ENCODE measurements at places on chromosomes 13 and 19. TPM values are rescaled to one million over a fixed set of nuclear protein-coding genes. Genes with fewer than 3 reads are reported as not detected.

Gene DLEU7
- polyA plus RNA-seq, result 1.4 TPM

DNA sequence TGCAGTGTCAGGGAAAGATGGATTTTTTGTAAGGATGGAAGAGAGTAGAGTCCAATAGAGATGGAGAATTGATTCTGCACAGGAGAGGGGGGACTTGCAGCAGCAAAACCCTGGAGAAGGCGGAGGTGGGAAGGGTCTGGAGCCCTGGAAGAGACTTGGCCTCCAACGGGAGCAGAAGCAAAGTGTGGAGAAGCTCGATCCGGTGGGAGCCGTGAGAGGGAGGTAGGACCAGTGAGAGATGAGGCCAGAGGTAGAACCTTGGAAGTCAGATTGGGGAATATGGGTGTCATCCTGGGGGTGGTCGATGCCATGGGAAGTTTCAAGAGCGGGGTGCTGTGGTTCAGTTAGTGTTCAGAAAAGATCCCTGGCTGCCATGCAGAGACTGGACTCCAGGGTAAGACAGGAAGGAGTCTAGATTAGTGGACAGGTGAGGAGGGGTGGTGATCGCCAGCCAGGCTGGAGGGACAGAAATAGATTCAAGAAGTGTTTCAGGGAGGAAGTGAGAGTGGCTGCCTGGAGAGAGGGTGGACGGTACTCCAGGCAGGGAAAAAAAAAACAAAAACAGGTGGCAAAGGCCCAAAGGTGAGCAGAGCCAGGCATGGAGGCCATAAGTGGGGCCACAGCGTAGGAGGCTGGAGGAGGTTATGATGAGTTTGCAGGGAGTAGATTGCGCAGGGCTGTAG is 2.6 kb downstream of the PPP5C start:
- no peak for DNase-seq

Gene PSG2
- polyA plus RNA-seq, result not detected

DNA sequence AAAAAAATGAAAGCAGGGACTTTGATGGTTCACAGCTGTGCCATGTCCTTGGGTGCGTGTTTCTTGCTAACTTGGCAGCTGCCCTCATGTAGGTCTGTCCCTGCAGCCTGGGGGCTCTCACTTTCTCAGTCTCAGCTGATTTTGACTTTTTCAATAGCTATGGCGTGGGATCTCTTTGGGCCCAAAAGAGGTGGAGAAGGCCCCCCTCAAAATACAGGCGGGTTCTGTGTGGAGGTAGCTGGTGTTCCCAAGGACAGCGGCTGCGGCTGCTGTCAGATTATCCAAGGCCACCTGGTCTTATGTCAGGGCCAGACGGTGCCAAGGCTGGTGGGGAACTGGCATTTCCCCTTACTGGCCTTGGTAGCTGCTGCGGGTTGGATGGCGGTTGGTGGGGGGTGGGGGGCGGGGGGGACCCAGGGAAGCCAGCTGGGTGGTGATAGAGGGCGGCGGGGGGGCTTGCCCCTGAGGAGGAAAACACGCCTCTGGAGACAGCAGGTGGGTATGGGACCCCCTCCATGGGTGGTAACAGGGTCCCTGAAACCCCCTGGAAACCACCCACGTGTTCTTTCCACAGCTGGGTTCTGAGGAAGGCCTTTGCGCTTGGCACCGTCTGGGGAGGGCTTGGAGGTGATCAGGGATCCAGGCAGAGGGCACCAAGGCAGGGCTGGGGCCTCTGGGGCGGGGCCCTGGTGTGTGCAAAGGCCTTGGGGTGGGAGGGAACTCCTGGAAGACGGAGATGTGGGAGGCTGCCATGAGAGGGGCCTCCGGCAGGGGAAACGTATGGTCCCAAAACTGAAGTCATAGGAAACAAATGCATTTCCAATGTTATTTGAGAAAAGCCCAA is 4.1 kb downstream of the TIMM13 start:
- no peak for DNase-seq

DNA sequence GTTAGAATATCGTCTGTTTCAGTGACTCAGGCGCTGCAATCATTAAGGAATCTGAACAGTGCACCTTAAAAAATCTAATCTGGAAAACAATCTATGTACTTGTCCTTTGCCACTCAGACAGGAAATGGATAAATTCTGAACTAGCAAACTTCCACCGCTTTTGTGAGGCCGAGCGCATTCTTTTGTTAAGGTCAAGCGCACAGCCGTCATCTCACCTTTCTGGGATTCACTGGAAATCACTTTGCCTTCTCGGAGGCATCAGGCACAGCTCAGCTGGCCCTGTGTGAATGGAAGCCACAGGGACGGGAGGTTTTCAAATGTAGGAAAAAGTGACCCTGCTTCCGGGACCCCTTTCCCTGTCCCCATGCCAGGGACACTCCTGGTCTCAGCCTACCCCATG is 28.2 kb upstream of the SPACA7 start:
- DNase-seq, result no peak

Gene LILRB4
- 1.3 TPM for polyA plus RNA-seq

GRCh38 chr13:113405481-113406300 is 41.8 kb upstream of the GRTP1 start:
- no peak for DNase-seq

Gene C2CD4C
- polyA plus RNA-seq, result 1.5 TPM

DNA sequence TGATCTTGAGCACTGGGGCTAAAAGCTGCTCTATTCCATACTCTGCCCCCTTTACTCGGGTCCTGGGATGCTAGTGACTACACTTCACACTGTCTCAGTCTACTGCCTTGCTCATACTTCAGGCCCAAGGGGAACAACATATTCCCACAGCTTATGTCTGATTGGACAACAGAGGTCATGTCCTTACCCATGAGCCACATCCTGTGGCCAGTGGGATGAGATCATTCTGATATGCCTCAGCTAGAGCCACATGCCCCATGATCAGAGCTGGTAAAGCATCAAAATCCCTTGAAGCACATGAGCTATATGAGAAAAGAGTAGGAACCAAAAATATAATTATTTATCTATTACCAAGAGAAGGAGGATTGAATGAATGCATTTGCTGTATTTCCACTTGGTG is 290.1 kb upstream of the TSHZ3 start:
- no peak for DNase-seq

Gene ZNF493
- 38.6 TPM for polyA plus RNA-seq

Gene TMEM59L
- polyA plus RNA-seq, result 2.5 TPM

GRCh38 chr13:97411984-97412383 is 22.0 kb upstream of the RAP2A start:
- DNase-seq, result no peak

DNA sequence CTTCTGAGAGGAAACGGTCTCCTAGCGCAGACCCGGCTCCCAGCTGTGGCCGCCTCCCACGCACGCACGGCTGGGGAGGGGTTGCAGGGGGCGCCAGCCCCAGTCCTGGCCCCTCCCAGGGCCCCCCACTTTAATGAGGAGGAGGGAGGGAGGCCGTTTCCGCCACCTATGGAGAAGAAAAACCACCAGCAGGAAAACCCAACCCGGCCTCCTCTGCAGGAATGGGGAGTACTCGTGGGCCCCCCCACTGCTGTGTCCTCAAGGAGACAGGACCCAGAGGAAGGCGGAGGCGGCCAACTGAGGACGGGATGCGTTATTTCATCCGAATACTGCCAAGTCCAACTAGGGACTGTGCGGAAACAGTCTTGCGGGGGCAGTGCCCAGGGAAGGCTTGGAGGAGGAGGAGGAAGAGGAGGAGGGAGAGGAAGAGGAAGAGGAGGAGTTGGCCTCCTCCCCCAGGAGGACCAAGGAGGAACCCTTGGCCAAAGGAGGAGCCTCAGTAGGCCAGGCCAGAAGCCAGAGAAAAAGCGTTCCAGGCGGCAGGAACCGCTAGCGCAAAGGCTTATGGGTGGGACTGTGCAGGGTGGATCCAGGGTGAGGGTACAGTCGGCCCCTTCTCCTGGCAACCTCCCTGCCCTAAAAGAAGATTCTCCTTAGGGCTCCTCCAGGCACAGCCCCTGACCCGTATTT is 3.9 kb upstream of the SSBP4 start:
- DNase-seq, result peak; percentile 84

DNA sequence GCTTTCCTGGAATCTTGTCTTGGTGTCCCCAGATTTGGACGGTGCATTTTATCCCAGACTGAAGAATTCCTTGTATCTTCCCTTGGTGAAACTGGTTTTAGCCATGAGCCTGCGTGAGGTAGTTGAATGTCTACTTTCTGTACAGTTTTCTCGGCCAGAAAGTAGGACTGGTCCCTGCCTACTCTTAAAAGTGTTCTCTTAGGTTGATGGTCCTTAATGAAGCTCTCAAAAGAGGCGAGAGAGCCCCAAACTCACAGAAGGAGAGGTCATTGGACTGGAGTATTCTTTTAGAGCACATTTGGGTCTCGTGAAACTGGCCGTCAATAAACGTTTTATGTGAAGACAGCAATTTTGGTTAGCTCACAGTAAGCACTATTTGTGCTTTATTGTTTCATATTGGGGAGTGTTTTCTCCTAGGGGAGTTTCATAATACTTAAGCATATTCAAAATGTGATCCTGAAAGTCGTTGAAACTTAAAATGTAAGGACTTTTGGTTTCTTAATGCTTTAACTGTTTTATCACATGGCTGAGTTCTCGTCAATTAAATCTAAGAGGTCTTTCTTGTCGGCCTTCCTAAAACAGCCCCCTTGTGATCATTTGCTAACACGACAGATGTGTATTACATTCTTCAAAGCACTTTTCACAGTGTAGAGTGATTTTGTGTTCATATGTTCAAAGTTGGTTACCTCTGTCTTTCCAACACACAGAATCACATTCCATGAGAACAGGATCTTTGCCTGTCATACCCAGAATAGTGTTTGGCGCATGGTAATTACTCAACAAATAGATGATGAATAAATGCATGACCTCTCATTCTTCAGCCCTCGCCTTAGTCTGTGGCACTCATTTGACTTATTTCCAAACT is 889 bp downstream of the GTF2F2 start:
- DNase-seq, result peak; percentile 13

DNA sequence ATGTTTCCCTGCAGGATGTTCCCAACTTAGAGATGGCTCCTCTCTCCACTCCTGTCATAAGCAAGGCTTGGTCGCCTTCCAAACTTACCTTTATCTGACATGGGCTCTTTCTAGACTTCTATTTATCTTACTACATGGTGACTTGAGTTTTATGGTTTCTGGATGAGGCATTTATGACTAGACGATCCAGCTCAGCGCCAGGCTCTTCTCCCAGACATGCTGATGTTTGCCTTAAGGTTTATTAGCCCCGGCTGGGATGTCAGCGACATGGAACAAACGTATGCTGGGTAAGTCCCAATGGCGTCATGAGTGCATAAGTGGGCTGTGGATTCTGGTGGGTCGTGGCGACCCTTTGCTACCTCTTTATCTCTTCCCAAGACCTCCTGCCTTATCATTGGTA is 39.8 kb upstream of the SLC15A1 start:
- no peak for DNase-seq

Gene DPF1
- 2.0 TPM for polyA plus RNA-seq

GRCh38 chr13:37076818-37077217 is 17.3 kb upstream of the SUPT20H start:
- DNase-seq, result no peak

GRCh38 chr19:35742121-35742724 is at the start of gene IGFLR1:
TSS of gene IGFLR1 (minus strand) at chr19:35742452. CDS start at chr19:35741180, 1,272 bp downstream.
- DNase-seq, result no peak

DNA sequence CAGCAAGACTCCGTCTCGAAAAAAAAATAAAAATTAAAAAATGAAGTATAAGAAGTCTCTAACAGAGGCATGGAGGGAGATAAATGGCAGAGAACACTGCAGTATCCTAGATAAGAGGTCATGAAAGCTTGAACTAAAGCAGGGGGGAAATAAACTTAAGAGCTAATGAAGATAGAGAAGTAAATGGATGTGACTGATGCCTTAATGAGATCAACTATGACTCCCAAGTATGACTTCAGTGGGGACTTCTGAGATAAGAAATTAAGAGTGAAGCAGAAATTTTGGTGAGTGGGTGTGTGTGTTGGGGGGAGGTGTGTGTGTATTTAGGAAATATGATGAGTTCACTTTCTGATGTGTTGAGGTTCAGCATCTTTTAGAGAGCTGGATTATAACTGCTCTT is 55.1 kb downstream of the DIAPH3 start:
- no peak for DNase-seq

- DNase-seq, result no peak
Observed at GRCh38 chr13:38369058-38369457, 19.4 kb downstream of the UFM1 start.

GRCh38 chr13:40985381-40986100 is 33.6 kb downstream of the ELF1 start:
- no peak for DNase-seq

Gene STX10
- polyA plus RNA-seq, result 47.0 TPM

GRCh38 chr19:54245936-54246335 is 3.3 kb upstream of the LILRA6 start:
- no peak for DNase-seq

Gene STOML3
- not detected for polyA plus RNA-seq

Gene KIR2DL4
- not detected for polyA plus RNA-seq

Gene SHD
- 2.4 TPM for polyA plus RNA-seq

- peak; percentile 63 for DNase-seq
Observed at GRCh38 chr19:15297416-15298224, 34.7 kb downstream of the BRD4 start.

GRCh38 chr13:60482012-60482411 is 85.0 kb downstream of the TDRD3 start:
- DNase-seq, result no peak

DNA sequence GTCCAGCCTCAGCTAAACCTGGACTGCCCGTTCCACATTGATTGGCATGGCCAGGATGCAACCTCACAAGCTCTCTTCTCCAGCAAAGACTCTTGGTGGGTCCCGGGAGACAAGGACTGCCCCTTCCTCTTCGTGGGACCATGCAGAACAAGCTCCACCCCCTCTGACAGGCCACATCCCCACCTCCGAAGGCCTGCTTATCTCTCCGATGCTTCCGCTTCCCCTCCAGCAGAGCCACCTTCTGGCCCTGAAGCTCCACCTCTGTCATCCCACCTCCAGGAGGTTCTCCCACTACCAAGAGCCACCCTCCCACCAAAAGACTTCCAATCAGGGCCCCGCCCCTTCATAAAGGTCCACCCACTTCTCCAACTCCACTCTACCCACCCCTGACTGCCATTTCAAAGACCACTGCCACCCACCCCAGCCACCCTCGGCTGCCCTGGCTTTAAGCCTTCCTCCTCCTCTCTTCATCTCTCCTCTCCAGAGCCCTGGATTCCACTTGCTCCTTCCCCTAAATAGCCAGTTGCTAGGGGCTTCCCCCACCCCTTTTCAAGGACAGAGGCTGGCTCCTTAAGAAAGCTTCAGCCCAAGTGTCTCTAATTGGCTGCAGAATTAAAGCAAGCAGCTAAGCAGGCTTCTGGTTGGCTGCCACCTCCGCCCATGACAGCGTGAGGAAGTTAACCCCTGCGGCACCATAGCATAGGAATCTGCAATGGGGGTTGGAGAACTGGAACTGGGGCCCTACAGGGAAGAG is 9.9 kb downstream of the LRFN1 start:
- DNase-seq, result no peak

- DNase-seq, result peak; percentile 64
Observed at GRCh38 chr19:12721656-12722565, 1.8 kb downstream of the TNPO2 start.

Gene PDX1
- not detected for polyA plus RNA-seq
